Activated T-cell treated with anti-CD3 and anti-CD28 coated beads for 48 hours (primary cell): ENCODE measurements at places on chromosomes 5 and 9.

GRCh38 chr5:68369457-68370125, 154.0 kb downstream of the PIK3R1 start:
- DNase-seq: peak; percentile 20

DNA sequence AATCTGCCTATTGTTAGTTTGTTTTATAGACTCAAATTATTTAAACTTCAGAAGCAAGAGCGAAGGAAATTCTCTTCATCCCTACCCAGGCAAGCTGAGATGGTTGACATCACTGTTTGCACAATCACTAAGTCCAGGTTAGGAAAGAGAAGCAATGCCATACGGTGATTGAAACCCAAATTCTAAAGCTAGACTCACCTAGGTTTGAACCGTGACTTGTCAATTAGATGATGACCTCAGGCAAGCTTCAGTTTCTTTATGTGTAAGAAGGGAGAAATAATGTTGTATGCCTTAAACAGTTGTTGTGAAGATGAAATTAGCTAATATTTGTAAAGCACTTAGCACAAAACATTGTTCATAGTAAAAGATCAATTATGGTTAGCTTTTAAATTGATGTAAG, 96.5 kb upstream of the ANKRD55 start:
- no peak for DNase-seq

DNA sequence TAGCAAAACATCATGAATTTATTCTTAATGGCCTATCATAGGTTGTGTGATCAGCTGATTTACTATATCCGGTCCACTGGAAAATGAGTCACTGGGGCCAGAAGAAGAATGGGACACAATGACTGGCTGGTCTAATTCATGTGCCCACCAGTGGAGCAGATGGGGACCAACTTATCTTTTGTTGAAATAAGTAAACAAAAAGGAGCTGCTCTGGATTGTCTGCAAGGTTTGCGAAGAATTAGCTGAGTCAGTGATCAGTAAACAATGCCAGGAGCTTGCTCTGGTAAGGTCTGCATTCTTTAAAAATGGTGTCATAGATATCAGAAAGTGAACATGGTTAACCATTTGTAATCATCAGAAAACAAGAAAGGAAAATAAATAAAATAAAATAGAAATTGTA, 128.0 kb downstream of the RASEF start:
- no peak for DNase-seq

DNA sequence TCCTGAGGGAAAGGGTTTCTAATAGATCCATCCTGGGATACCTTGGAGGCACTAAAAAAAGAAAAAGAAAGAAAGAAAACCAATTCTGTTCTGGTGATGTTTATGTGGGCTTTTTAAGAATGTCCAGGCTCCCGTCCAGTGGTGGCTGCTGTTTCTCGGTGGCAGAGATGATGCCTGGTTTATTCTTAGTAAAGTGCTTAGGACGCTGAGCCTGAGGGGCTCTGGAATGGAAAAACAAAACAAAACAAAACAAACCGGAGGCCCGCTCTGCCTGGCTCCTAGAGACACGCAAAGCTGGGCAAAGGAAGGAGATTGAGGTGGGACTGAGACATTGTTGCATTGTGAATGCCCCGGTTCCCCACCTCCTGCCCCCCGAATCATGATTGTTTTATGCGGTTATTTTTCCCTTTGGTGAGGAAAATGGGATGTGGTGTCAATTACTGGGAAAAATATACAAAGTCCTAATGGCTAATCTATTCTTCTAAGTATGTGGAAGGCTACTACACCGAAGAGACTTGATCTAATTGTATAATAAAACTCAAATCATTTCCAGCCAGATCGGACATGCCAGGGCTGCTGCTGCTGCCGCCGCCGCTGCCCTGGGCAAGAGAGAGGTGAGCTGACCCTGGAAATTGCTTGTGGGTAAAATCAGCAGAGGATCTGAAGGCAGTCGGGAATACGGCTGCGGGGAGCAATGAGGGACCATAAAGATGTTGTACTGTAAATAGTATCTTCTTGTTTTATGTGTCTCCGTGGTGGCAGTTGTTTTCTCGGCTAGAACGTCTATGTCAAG, 644.9 kb downstream of the CCDC171 start:
- DNase-seq: no peak

DNA sequence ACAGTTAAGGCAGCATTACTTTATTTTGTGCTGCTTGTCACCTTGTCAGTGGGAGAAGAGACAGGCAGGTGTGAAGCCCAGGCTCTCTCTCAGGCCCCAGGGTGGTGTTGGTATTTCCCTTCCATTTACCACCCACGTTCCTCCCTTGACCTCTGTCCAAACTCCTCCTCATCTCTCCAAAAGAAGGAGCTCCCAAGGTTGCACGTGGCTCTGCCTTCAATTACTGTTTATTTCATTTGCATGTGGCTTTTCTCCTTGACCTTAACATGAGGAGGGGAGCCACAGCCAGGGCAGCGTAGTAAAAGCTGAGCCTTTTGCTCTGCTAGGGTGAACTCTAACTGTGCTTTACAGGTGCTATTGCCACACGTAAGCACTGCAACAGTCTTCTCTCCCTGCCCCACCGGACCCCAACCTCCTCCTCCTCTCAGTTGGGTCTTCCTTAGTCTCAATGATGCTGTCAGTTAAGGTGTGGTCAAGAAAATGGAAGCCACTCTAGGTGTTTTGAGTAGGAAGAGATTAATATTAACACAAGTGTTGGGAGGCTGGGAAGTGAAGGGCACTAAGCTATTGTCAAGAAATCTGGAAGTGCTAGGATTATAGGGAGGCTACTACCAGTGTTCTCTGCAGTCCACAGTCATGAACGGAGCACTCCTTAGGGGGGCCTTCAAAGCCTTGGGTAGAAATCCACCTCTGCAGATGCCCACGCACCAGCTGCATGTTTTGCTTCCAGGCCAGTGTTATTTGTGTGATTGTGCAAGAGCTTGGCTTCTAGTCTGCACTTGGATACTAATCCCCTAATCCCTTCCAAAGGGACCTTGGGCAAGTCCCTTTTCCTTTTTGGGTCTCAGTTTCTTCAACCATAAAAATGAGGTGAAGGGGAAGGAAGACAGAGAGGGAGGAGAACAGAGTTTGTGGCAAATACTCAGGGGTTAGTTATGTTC, 3.9 kb upstream of the ALDH1B1 start:
- no peak for DNase-seq

GRCh38 chr5:112549605-112550166, 130.6 kb upstream of the EPB41L4A start:
- DNase-seq: no peak

DNA sequence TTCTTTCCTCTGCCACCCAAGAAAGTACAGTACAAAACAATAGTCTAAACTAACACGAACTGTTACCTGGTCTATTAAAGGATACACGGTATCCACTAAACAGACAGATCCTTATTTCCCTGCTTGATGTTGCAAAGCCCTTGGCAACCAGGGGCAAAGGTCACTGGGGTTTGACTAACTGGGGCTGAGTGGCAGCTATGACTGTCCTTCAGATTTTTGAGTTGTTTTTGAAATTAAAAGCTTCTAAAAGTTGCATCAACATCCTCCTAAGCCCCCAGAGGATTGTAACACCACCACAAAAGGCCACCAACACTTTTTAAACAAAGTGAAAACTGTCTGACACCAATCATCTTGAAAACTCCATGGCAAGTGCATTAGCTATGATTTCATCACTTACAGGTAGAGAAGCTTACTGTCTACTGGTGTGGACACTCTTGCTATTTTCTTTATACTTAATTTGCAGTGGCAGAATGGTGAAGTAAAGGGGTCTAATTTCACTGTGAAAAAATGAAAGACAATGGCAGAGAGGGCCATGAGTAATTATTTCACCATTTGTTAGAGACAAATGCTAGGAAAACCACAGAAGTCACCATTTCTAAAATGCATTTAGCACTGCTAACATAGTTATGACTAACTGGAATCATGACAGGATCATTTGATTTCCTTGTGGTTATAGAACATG, 292.4 kb downstream of the EFNA5 start:
- no peak for DNase-seq

DNA sequence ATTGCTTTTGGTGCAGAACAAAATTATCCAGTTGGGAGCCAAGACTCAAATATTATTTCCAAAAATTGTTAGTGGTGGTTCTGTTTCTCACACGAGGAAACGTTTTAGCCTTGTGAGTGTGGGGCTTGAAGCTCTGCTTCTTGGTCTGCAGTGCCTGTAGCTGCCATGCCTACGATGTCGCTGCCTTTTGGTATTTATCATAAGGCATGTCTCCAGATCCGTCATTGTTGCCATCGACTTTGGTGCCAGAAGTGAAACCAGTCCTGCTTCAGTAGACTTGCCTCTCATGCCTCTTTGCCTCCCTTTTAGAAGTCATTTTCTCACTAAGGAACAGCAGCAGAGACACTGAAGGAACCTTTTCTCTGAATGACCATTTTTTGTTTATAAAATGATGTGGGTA, 29.7 kb upstream of the CATSPER3 start:
- no peak for DNase-seq

GRCh38 chr9:89878687-89879086, 273.9 kb downstream of the GADD45G start:
- DNase-seq: no peak

DNA sequence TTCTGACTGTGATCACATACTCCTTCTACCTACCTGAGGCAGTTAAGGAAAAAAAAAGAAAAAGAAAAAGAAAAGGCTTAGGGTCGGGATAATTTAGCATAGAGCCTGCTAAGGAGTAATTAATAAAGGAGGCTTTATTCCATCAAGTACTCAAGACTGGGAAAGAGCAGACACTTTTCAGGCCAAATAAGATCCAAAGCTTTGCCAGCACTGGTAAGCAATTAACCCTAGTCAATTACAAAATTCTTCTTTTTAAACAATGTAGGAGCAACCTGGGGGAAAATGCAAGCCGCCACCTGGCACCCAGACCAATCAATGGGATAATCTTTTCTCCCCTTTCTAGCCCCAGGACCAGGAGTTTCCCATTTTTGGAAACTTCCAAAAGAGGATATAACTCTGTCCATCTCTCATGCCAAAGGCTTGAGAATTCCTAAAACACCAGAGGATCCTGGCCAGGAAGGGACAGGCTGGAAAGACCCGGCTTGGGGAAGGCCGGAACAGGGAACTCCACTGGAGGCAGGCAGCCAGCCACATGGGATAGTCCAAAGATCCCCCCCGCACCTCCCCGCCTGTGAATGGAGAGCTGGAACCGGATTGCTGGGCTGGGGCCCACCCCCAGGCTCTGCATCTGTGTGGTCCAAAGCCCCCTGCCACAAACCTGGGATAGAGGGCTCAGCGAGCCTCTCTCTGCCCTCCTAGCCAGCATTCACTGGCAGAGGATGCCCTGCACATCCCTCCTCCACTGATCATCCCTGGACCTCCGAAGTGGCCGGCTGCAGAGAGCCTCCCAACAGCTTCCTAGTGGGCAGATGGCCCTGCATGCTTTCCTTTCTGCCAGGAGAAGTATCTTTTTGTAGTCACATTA, 117.8 kb downstream of the ZNF354C start:
- no peak for DNase-seq

GRCh38 chr9:81562231-81563019, 126.9 kb downstream of the TLE1 start:
- DNase-seq: no peak

DNA sequence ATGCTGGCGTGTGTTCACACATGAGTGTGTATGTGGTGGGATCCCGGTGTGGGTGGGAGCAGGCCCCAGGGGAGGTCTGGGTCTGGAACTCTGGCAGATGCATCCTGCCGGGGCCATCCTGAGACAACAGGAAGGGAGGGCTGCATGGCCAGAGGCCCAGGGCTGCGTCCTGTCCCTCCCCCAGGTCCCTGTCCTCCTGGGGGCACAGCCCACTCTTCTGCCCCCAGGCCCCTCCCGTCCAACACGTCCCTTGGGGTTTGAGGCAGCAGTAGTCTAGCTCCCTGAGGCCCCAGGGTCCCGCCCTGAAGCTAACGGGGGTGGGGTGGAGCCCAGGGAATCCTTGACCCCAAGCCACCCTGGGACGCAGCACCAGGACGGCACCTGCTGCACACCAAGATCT, 16.6 kb downstream of the FLT4 start:
- no peak for DNase-seq

DNA sequence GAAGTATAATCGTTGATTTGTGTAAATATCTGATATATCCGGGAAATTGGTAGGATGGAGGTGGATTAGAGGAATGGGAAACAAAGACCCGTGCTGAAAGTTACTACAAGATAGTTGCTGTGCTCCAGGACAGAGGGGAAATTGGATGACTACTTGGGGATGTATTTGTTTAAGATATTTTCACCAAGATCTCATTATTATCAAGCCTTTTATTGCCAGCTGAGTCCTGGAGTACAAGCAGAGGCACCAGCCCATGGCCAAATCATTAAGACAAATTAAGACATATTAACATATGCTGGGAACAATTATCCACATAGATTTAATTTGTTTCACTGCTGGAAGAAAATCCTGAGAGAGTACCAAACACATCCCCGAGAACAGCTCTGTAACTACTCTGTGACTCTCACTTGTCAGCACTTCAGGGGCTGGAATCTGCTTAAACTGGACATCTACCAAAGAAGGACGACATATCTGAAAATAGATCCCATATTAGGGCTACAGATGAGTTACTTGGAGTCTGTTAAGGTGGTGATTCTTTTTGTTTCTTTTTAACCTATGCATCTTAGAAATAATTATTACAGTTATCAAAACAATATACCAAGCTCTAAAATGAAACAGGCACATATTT, 68.2 kb downstream of the SLC1A1 start:
- no peak for DNase-seq

DNA sequence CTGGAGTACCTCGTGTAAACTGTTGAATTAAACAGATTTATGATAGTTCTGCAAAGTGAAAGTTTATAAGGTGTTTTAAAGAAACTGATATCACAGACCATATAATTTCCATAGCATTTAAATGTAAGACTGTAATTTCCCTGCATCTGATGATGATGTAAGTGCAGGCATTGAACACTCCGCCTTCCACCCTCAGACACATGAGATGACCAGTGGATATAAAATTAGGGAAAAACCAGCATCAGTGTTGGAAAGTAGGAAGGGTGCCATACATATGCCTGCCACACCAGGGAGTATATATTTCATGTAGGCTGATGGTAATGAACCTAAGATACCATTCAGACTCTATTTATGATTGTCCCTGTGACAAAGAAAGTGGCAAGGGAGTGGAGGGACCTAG, 519.2 kb downstream of the ACTL7B start:
- DNase-seq: no peak

DNA sequence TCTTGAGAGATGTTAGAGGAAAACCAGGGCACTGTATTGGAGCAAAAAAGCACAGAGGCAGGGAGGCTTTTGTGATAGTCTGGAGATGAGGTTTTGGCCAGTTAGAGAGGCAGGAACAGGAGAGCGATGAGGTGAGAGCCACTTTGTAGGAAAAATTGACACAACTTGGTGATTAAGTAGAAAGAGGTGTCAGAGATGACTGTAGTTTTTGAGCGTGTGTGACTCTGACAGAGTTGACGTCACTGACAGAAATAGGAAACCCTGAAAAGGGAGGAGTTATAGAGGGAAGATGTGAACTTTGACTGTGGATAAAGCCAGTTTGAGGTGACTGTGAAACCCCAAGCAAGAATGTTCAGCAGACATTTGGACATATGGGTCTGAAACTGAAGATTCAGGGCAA, 15.7 kb downstream of the NFX1 start:
- no peak for DNase-seq

DNA sequence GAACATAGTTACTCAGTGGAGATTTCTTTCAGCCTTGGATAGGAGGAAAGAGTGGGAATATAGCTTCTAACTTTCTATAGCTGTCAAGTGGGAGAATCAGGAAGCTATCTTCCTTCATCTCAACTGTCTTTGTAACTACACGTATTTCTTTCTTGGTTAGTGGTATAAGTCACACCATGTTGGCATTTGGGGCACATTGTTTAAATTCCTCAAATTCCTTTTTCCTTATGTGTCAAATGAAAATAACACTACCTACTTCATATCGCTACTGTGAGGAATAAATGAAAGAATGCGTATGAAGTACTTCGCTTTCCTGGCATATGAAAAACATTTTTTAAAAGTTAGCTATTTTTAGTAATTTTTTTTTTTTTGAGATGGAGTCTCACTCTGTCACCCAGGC, 1082.5 kb upstream of the WWC1 start:
- no peak for DNase-seq
